Epithelial cell of esophagus (primary cell): ENCODE measurements at places on chromosomes 2 and 18.

GRCh38 chr2:5693287-5694201 is 1.4 kb downstream of the SOX11 start:
- DNase-seq, result no peak

DNA sequence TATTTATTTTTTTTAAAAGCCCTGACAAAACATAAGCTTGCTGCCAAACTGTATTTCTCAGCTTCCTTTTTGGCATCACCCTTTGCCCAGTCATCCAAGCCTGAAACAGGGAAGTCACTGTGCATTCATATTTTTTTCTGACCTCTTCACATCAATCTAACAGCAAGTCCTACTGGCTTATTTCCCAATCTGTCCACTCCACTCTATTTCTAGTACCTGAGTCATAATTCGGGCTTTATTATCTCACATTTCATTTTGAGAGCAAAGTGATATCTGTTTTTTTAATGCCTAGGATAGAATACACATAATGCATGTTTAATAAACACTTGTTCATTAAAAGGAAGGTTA is 5.1 kb downstream of the HNMT start:
- DNase-seq, result peak; percentile 84

- DNase-seq, result no peak
Observed at GRCh38 chr2:28592481-28592880, 96.6 kb downstream of the PLB1 start.

- DNase-seq, result peak; percentile 76
Observed at GRCh38 chr2:135004005-135004746, 43.1 kb downstream of the MAP3K19 start.

DNA sequence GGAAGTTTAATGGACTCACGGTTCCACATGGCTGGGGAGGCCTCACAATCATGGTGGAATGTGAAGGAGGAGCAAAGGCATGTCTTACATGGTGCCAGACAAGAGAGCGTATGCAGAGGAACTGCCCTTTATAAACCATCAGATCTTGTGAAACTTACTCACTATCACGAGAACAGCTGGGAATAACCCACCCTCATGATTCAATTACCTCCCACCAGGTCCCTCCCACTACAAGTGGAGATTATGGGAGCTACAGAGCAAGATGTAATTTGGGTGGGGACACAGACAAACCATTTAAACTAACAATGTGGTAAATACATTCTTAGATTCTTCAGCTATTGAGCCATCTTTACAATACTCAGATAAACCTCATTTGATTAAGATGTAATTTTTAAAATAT is 176.1 kb downstream of the SH3BP4 start:
- DNase-seq, result no peak

- DNase-seq, result peak; percentile 54
Observed at GRCh38 chr2:240584486-240585031, 2.0 kb upstream of the CAPN10 start.

DNA sequence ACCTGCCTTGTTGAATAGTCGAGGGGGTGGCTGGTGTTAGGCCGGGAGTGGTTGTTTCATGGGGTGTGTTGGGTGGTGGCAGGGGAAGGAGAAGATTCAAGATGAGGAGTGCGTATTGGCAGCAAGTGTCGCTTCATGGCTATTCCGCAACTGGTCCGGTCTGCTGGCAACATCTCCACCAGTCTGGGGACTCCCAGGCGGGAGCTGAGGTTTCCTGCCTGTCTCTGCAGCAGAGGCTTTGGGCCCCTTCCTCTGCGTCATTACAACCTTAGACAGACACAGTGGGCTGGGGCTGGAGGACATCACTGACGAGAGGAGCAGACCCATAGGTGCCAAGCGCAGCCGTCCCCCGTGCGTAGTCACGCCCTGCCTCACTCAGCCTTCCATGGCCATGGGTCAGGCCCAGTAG is 64.0 kb upstream of the MCFD2 start:
- DNase-seq, result no peak

- DNase-seq, result no peak
Observed at GRCh38 chr2:31802711-31803110, 208.1 kb downstream of the MEMO1 start.

DNA sequence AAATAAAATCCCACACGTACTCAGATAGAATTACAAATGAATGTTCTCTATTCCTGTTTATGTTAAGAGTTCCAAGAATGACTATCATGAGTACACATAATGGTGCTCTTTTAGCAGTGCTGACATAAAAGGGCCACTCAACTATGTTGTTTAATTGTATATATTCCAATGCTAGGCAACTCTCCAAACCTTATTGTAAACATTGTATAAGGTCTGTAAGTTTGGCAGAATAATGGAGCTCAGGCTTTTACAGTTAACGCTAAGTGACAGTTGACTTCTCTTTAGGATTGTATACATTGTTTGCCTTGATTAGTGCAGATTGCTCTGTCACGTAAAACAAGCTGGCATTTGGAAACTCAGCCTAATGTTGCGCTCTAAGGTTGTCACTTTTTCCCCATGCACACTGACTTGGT is 20.8 kb downstream of the RBMS1 start:
- DNase-seq, result no peak

DNA sequence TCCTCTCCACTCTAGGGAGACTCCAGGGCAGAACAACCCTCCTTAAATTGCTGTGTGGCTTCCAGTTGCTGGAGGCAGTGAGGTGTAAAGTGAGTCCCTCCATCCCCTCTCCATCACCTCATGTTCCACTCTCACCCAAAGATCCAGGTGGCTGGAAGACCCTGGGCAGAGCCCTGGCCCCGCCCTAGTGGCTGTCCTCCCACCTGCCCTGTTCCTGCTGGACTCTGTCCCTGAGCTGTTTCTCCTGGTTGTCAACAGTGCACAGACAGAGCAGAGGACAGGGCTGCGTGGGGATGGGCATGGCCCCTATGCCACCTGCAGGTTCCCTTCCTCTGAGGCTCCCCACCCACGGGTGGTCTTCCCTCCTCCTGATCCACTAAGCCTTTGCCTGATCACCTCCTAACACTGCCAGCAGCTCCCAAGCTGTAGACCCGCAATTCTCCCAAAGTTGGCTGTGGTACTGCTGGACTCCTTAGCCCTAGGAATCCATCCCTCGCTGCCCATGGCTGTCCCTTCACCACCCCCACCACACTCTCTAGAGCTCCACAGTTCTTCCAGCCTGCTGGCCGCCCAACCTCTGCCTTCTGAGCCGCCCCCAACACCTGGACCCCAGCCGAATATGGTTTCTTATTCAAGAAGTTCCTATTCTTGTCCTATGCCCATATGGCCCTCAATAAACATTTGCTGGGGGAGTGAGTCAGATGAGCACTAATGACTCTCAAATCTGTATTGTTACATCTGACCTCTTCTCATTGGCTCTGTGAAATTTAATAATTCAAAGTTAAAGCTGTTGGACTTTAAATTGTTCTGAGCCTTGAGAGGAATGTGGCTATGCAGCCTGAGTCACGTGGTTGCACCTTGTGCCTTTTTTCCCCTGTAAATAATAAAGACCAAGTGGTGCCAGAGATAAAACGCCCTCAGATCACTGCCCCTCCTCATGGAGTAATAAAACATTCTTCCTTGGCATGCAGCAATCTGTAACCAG is 260.0 kb upstream of the HS6ST1 start:
- no peak for DNase-seq

- peak; percentile 23 for DNase-seq
Observed at GRCh38 chr2:146363731-146364130, 1481.1 kb upstream of the ACVR2A start.

DNA sequence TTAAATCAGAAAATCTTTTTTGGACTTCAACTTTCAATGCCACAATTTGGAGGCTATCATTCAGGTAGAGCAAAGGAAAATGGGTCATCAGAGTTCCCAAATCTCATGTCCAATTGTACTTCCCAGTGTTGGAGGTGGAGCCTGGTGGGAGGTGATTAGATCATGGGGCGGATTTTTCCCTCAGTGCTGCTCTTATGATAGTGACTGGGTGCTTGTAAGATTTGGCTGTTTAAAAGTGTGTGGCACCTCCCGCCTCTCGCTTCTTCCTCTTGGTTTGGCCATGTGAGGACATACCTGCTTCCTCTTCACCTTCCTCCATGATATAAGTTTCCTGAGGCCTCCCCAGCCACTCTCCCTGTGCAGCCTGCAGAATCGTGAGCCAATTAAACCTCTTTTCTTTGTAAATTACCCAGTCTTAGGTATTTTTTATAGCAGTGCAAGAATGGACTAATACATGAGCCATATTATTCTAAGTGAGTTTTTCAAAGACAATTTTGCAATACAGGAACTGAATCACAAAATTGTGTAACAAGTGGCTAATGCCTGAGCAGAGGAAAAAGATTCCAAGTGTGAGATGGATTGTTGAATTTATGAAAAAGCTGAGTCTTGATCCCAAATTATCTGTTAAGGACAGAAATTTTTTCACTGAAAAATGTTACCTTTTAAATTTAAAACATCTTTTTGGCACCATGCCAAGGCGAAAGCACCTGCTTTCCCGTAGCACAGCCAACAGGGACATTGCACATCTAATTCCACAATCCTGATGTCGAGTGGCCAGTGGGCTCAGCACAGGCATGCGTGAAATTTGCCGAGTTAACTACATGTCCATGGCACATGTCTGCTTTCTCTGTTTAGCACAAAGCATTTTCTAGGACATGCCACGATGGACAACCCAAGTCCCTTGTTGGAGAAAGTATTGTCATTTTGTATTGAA is 150.9 kb downstream of the COL6A3 start:
- DNase-seq, result peak; percentile 84

DNA sequence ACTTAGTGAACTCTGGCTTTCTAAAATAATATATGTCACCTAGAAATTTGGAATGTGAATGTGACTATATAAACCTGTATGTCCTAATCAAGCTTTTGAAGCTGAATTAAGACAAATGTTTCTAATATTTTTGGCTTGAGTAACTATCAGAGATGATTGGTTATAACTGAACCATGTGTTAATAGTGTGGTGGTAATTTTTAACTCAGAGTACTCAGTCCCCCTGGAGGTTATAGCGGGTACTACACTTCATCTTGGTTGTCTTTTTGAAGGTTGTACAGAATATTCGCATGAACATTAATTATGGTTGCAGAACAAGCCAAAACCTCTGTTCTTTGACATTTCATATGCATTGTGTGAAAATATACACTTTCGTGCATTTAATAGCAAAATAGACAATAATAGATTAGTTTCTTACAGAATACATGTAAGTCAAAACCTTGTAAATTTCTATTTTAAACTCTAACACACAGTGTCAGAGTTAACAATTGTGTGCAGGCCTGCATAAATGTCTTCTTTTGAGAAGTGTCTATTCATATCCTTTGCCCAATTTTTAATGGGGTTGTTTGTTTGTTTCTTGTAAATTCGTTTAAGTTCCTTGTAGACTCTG is 86.0 kb downstream of the OSBPL6 start:
- DNase-seq, result peak; percentile 71

DNA sequence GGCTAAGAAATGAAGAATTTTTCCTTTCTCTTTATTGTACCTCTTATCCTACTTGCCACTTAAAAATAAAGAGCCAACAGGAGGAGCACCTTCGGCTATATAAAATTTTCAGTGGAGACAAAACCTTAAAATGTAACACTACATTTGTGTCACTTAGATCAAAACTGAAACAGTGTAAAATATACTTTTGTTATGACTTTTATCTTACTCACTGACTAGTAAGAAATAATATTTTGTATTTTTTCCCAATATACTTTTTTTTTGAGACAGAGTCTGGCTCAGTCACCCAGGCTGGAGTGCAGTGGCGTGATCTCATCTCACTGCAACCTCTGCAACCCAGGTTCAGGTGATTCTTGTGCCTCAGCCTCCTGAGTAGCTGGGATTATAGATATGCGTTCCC is 28.3 kb downstream of the KCNJ13 start:
- DNase-seq, result no peak

DNA sequence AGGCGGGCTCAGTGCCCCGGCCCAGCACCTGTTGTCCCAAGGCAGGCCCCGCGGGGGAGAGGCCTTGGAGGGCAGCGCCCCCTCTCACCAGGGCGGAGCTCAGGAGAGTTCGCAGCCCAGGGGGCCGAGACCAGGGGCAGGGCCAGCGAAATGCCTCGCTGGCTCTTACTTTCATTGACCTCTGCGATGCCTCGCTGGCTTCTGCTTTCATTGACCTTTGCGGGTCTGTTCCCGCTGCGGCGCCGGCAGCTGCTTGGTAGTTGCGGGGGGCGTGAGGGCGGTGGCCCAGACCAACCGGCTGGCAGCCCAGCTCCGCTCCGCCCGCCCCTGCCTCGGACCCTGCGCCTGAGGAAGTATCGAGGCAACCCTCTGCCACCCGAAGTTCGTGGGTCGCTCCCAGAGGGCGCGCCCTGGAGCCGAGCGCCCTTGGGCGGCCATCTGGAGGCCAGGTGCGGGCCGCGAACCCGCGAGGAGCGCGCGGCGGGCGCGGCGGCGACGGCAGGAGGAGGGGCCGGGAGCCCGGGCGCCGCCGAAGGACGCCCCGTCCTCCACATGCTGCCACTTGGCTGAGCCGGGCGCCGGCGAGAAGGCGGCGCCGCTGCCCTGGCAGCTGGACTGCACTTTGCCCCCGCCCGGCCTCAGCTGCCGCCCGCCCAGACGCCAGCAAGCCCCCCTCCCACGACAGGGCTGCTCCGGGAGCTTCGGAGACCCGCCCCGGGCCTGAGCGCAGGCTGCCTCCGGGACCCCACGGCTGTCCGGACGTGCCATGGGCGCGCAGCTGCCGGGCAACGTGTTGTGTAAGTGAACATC is 118.0 kb upstream of the MSTN start:
- DNase-seq, result peak; percentile 38

DNA sequence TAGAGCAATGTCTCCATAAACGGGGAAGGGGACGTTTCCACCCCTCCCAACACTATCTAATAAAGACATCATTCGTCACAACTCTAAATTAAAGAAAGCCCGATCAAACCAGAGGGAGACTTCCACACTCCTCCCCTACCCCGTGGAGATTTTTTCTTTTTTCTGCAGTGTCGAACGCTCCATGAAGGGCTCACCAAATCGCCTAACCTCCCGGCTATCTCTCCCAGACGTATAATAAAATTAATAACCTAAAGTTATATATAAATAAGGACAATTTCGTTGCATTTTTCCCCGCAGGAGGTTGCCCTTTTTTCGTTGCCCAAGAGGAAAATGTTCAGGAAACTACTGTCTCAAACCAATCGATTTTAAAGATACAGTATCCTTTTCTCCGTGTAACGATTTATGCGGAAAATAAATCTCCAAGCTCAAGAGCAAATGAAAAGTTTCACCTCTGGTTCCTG is 2.4 kb downstream of the EVX2 start:
- no peak for DNase-seq

GRCh38 chr2:64259312-64259711 is 115.1 kb upstream of the PELI1 start:
- DNase-seq, result peak; percentile 72
